ENCODE measurements at places on chromosomes 6 and 20. TPM values are rescaled to one million over a fixed set of nuclear protein-coding genes. Genes with fewer than 3 reads are reported as not detected.
A peak's percentile ranks its signal among the peaks of the same experiment; 100 is the strongest.

Gene MUC21
- total RNA-seq: not detected

Gene RBBP8NL
- total RNA-seq: not detected

Gene BTN2A1
- 16.0 TPM for total RNA-seq

Gene WASF1
- total RNA-seq: 1.3 TPM

GRCh38 chr6:156174031-156174890 lies 602.9 kb upstream of the ARID1B start:
- H3K4me3 ChIP-seq: no peak overlapping the region
- H3K27me3 ChIP-seq: no peaks in the 10 kb centered on the region
- H3K36me3 ChIP-seq: no peaks in the 10 kb centered on the region
- DNase-seq: peak; percentile 72

DNA sequence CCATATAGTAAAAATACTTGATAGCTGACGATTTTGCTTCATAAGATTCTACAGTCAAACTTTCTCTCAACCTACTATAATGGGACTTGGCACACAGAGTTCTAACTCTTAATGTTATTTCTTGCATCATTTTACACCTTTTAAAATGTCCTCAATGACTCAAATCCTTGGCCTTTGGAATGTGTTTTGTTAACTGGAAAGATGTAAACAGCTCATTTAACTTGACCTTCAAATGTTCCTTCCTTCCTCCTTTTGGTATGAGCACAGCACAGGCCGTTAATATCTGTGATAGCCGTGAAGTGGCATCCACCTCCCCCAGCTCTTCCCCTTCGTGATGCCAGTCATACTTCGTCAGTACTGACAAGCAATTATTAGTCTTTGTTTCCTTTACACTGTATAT lies 972.0 kb upstream of the CITED2 start:
- H3K36me3 ChIP-seq: no peaks in the 10 kb centered on the region
- no peak for DNase-seq
- H3K27ac ChIP-seq: no peak overlapping the region
- H3K27me3 ChIP-seq: peaks cover 5% of the 10 kb centered on the region
- H3K4me3 ChIP-seq: no peak overlapping the region

- no peaks in the 10 kb centered on the region for H3K36me3 ChIP-seq
- H3K4me3 ChIP-seq: no peak overlapping the region
- H3K27me3 ChIP-seq: peaks cover 2% of the 10 kb centered on the region
- no peaks in the 10 kb centered on the region for H3K4me1 ChIP-seq
Measured at GRCh38 chr6:99192561-99192960, 156.9 kb downstream of the FAXC start.

DNA sequence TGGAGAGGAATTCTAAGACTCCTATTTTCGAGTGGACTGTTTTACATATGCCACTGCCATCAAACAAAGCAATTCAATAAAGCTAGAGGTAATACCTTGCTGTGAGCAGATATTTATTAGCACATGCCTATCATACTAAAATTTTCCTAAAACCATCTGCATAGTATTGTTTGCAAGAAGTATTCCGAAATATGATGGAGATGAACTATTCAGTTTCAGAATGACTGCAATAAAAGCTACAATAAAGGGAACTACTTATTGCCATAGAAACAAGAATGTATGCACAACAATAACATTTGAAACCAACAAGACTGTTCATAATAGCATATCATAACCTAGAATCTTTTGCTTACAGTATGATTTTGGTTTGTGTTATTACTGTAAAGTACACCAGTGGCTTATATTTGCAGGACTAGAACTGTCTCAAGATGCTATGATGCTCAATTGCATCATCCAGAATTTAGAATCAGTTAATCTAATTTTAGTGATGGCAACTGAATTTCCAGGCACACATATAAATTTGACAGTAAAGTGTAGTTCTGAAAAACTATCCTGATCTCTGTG lies 144.3 kb downstream of the GRIK2 start:
- no peak for DNase-seq
- H3K36me3 ChIP-seq: no peaks in the 10 kb centered on the region
- H3K4me3 ChIP-seq: no peak overlapping the region

DNA sequence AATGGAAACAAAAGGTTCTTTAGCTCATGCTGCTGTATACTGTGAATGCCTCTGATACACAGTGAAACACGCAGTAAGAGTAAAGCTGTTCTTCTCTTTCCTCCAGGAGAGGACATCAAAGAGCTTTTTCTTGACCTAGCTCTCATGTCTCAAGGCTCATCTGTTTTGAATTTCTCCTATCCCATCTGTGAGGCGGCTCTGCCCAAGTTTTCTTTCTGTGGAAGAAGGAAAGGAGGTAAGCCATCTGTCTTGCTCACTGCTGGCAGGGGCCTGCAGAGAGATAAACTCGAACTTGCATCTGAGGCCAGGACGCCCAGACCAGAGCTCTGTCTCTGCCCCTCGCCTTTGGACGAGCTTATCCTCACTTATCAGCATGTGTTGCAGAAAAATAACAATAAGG lies 37.7 kb downstream of the LY86 start:
- no peak for DNase-seq
- H3K27ac ChIP-seq: no peak overlapping the region
- H3K4me3 ChIP-seq: no peak overlapping the region
- no peaks in the 10 kb centered on the region for H3K36me3 ChIP-seq

GRCh38 chr20:25178563-25179438 lies 16.7 kb upstream of the ENTPD6 start:
- peaks cover 7% of the 10 kb centered on the region for H3K27me3 ChIP-seq
- H3K4me1 ChIP-seq: no peaks in the 10 kb centered on the region
- H3K36me3 ChIP-seq: peaks cover 4% of the 10 kb centered on the region
- H3K27ac ChIP-seq: no peak overlapping the region

DNA sequence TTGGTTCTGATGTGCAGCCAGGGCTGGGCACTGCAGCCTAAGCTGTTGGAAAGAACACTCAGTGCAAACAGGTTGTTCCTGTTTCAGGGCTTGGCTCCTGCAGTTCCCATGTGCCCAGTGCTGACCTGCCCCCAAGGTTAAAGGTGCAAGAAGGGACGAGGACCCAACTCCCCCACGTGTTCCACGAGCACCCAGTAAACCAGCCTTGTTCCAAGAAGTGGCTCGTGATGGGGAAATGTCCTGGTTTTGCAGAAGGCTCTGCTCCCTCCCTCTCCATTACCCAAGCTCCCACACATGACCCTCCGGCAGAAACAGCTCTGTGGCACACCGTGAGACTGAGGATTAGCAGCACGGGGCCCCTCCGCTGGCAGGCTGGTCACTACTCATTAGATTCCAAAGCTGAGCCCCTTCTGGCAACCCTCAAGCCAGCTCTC lies 9.4 kb downstream of the ACSS1 start:
- no peaks in the 10 kb centered on the region for H3K27me3 ChIP-seq
- H3K4me3 ChIP-seq: no peak overlapping the region
- peaks cover 30% of the 10 kb centered on the region for H3K4me1 ChIP-seq
- no peak for DNase-seq
- H3K27ac ChIP-seq: no peak overlapping the region
- peaks cover 1% of the 10 kb centered on the region for H3K36me3 ChIP-seq

- no peaks in the 10 kb centered on the region for H3K4me1 ChIP-seq
- no peak overlapping the region for H3K27ac ChIP-seq
- no peaks in the 10 kb centered on the region for H3K36me3 ChIP-seq
- no peak overlapping the region for H3K4me3 ChIP-seq
- no peaks in the 10 kb centered on the region for H3K27me3 ChIP-seq
Measured at GRCh38 chr20:41261790-41262717, 55.5 kb downstream of the ZHX3 start.

DNA sequence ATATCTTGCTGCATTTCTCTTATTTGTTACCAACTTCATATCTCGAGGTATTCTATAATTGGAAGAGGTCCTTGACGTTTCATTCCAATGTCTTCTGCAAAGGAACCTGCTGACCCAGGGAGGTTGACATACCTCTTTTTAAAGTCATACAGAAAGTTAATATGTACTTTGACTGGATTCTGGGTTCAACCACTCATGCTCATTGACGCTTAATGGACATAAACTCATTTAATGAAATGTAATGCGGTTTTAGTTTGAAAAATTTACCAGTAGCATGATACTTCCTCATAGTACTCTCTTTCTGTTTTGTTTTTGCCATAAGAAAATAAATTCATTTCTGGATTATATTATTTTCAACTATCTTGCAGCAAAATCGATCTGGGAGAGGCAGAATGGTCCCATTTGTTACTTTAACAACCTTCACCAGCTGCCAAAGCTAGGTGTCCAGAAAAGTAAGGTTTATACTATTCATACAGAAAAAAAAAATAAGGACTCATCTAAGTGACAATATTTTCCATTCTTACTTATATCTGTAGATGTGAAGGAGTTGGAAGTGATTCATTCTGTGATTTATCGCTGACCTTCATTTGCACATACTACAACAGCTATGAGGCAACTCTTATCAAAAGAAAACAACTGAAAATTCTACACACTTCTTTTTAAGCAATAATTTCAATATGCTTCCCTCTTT lies 101.6 kb downstream of the ATXN1 start:
- H3K36me3 ChIP-seq: peaks cover 22% of the 10 kb centered on the region
- no peaks in the 10 kb centered on the region for H3K27me3 ChIP-seq
- H3K4me1 ChIP-seq: peaks cover 39% of the 10 kb centered on the region
- no peak overlapping the region for H3K4me3 ChIP-seq
- no peak for DNase-seq
- no peak overlapping the region for H3K27ac ChIP-seq

DNA sequence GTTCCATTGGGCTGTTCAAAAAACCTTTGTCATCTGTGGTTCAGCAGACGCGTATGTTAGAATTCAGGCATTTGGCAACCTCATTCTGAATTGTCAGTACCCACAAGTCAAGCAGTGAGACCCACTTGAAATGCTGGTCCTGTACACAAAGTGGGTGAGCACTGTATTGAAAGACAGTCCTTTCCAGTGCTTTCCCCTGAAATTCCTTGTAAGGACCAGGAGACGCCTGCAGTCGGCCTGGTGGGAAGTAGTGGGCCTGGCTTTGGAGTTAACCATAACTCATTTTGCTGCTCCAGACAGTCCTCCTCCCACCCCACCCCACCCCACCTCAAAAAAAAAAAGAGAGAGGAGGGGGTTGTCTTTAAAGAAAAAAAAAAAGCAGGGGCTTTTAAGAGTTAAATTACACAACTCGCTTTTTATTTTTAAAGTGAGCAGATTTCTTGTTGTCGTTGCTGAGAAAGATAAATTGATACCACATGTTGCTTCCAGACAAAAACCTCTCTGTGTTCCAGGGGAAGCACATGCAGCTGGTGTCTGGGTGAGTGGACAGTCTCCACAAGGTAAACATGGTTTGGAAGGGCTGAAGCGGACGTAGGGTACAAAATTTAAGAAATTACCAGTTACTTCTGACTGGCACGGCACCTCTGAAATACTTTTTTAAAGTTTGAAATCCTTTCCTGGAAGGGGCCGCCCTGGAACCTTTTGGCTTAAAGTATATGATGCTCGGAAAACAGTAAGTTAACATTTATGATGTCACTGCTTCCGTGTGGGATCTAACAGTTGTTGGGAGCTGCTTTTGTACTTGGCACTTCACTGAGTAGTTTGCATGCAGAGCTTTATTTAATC lies 95.3 kb downstream of the FOXO3 start:
- no peak overlapping the region for H3K27ac ChIP-seq
- no peak overlapping the region for H3K4me3 ChIP-seq
- no peaks in the 10 kb centered on the region for H3K27me3 ChIP-seq
- DNase-seq: no peak

DNA sequence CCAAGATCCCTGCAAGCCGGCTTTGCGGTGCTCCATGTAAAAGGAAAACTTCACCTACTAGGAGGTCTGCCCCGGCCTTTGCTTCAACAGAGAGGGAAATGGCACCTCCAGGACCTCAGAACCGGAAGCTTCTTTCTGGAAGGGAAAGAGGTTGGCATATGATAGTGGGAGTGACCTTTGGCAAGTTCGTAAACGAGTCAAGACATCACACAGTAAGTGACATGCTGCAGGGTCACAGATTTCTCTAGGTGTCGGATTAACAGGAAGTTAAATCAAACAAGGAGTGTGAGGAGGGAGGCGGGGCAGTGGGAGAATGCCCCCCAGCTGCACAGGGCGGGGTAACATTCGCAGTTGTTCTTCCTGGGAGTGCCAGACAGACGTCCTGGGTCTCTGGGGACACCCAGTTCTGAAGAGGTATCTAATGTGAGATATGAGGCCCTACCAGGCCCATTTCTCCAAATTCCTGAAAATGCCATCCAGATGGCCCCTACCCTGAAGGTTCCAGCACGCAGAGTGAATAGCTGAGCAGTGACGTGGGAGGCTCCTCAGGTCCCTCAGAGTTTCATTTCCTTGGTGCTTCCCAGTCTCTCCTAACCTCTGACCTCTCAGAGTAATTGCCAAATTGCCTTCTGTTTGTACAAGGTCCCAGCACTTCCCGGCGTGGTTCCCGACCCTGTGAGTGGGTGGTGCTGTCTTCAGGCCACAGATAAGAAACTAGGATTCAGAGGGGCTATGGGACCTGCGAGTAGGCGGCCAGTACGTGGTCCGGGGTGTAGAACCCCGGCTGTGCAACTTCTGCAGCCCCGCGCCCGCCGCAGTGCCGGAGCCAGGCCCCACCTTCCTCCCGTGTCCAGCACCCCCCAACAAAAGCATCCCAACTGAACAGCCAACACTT lies 1.9 kb downstream of the RRBP1 start:
- peak overlapping the region; percentile 71 for H3K4me3 ChIP-seq
- peak; percentile 8 for DNase-seq
- H3K4me1 ChIP-seq: peaks cover 15% of the 10 kb centered on the region
- H3K36me3 ChIP-seq: peaks cover 3% of the 10 kb centered on the region
- peaks cover 9% of the 10 kb centered on the region for H3K27me3 ChIP-seq

- H3K36me3 ChIP-seq: peaks cover 5% of the 10 kb centered on the region
- peaks cover 22% of the 10 kb centered on the region for H3K4me1 ChIP-seq
- H3K27ac ChIP-seq: peak overlapping the region; percentile 4
- DNase-seq: no peak
- H3K27me3 ChIP-seq: no peaks in the 10 kb centered on the region
- no peak overlapping the region for H3K4me3 ChIP-seq
Measured at GRCh38 chr20:34072778-34073177, 39.3 kb downstream of the EIF2S2 start.

- no peak overlapping the region for H3K4me3 ChIP-seq
- no peaks in the 10 kb centered on the region for H3K36me3 ChIP-seq
- no peak overlapping the region for H3K27ac ChIP-seq
- H3K4me1 ChIP-seq: peaks cover 15% of the 10 kb centered on the region
Measured at GRCh38 chr6:37779111-37779800, 40.3 kb upstream of the ZFAND3 start.

- H3K36me3 ChIP-seq: peaks cover 56% of the 10 kb centered on the region
- no peak overlapping the region for H3K4me3 ChIP-seq
- H3K27me3 ChIP-seq: no peaks in the 10 kb centered on the region
Measured at GRCh38 chr6:11356404-11357155, 124.1 kb upstream of the NEDD9 start.

DNA sequence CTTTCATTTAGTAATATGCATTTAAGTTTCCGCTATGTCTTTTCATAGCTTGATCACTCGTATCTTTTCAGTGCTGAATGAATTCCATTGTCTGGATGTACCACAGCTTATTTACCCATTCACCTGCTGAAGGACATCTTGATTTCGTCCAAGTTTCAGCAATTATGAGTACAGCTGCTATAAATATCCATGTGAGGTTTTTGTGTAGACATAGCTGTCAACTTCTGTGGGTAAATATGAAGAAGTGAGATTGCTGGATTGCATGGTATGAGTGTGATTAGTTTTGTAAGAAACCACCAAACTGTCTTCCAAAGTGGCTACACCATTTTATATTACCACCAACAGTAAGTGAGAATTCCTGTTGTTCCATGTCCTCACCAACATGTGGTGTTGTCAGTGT lies 79.2 kb upstream of the STMND1 start:
- H3K36me3 ChIP-seq: no peaks in the 10 kb centered on the region
- H3K27me3 ChIP-seq: peaks cover 12% of the 10 kb centered on the region
- H3K4me3 ChIP-seq: no peak overlapping the region

- H3K27me3 ChIP-seq: no peaks in the 10 kb centered on the region
- H3K4me3 ChIP-seq: no peak overlapping the region
- no peak for DNase-seq
- no peak overlapping the region for H3K27ac ChIP-seq
- no peaks in the 10 kb centered on the region for H3K36me3 ChIP-seq
- H3K4me1 ChIP-seq: no peaks in the 10 kb centered on the region
Measured at GRCh38 chr20:14489544-14489943, 152.1 kb upstream of the FLRT3 start.

All from activated naive CD4-positive, alpha-beta T cell treated with anti-CD3 and anti-CD28 coated beads for 36 hours (primary cell).